NCI-H2029 (cell line): ENCODE measurements at places on chromosomes 5 and 9.

- no peak for DNase-seq
Measured at GRCh38 chr9:117325831-117326230, 89.0 kb downstream of the ASTN2 start.

- no peak for DNase-seq
Measured at GRCh38 chr5:173645437-173645807, 29.0 kb upstream of the BOD1 start.

- DNase-seq = no peak
Measured at GRCh38 chr9:130462685-130463540, 18.2 kb downstream of the ASS1 start.

DNA sequence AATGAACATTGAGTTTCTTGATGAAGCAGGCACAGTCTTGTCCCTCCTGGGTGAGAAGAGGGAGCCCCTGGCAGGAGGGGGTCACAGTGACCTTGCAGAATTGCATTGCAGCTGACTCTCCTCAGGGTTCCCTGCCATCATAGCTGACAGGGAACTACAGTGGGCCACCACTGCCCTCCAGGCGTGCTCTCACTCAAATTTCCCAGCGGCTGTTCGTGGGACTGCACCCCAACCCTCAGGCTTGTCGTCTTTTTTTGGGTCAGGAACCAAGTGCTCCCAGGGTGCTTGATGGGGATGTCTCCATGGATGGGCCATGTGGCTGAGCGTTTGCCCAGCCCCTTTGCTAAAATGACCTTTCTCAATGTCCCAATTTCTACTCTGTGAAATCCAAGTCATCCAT, 215.8 kb downstream of the MELK start:
- DNase-seq = no peak

DNA sequence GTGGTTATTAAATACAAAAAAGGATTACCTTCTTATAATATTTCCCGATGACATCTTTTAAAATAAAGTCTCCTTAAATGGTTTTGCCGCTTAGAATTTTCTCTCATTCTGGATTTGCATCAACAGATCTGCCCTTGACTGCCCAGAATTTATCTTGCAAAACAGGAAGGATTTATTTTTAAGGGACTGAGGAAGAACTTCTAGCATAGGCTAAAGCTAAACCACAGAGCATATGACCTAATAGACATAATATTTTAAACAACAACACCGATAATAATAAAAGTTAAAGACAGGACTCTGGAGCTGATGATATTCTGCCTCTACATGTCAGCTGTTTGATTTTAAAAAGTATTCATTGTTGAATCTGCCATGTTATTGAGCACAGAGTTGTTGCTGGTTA, 145.3 kb upstream of the ADCY2 start:
- no peak for DNase-seq

DNA sequence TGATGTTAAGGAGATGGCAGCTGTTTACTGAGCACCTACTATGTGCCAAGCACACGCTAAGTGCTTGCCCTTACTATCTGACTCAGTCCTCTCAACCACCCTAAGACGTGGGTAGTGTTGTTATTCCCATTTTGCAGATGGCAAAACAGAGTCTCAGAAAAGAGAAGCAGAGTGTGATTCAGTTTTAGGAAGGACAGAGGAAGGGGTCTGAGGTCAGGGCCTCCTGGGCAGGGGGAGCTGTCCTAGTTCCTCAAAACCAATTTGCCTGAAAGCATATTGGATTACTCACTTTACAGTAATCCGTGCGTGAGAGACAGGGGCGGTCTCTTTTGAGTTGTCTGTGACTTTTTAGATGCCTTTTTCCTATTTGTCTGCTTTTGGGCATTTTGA, 23.2 kb downstream of the DNM1 start:
- no peak for DNase-seq

- no peak for DNase-seq
Measured at GRCh38 chr9:114080773-114081440, 2.8 kb upstream of the AMBP start.

DNA sequence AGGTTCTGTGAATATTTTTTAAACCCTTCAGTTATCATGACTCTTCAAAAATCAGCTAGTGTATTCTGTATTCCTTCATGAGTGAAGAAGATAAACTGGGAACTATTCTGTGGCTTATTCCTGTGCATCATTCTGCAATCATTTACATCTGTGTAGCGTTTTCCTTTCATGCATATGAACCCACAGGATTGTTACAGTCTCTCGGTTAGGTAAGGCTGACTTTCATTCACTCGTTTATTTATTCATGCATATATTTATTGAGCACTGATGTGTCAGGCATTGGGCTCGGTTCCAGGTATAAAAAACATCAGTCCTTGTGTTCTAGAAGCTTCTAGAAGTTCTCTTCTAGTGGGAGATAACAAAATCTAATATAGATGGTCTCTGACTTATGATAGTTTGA, 318.4 kb downstream of the MAN2A1 start:
- DNase-seq = no peak
